Caki2 (cell line): ENCODE measurements at places on chromosomes 3 and 15.

GRCh38 chr15:73585871-73586654 is 47.1 kb downstream of the NPTN start:
- DNase-seq = no peak

DNA sequence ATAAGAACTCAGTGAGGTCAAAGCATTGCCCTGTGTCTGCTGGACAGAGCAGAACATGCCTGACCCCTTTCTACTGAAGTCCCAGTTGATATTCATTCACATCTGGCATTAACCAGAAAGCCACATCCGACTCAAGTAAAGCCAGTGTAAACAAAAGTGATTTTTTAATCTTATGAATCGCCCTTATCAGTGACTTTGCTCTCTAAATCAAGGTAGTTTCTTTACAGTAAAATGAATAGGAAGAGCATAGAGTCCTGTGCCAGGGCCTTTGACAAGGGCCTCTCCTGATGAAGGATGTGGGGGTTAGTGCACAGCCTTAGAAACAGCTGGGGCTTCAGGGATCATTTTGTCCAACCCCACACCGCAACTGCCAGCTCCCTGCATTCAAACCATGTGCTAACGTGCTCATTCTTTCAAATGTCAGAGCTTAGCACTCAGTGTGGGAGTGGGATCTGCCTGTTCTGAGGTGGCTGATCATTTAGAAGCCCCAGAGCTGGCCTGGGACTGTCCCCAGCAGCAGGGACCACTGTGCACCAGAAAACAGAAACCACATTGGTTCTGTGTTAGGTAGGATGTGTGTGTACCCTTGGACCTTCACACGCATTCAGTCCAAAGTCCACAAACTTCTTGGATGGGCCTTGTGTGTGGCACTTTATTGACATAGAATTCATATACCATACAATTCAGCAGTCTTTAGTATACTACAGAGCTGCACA is 55.3 kb downstream of the CCR4 start:
- no peak for DNase-seq

DNA sequence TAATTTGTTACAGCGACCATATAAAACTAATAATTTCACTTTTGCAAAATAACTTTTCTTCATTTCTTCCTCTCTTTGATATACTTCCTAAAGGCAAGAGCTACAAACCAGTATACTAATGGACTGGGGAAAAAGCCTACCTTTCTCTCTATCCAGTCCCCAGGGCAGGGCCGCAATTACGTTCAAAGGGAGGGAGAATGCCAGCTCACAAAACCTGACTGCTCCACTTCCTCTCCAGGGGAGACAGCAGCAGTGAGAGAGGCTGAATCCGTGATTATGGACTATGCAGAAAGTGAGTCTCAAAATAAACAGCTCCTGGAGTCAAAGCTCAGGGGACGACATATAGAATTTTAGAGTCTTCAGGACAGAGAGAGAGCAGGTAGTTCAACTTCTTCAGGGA is 126.9 kb upstream of the HES1 start:
- DNase-seq = no peak

GRCh38 chr3:149647285-149647684 is 10.5 kb downstream of the WWTR1 start:
- no peak for DNase-seq

DNA sequence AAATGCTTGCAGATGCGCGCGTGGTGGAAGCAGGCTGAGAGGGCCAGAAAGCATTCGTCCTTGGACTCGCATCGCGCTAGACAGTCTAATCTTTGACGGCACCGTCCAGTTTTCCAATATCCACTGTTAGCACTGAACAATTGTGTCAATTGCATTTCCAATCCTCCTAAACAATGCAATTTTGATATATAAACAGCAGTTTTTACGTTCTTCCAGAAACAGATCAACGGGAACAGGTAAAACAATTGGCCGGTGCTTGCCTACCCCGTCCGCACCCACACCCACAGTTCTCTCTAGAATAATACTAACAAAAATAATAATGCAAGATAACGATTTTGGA is 17.2 kb downstream of the CPN2 start:
- no peak for DNase-seq

DNA sequence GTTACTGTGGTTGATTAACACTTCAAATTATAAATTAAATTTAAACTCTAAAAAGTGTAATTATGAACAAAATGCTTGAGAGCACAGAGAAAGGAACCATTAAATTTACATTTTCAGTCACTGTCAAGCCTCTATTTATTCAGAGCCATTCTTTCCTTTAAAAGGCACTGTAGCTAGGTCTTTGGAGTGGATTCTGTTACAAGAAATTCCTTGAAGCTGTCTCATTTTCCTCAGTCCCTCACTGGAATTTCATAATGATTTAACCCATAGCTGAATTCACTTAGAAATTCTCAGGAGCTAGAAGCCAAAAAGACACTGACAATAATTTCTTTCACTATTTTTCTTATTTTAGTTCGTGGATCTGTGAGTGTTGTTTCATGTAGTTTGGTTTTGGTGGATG is 81.2 kb upstream of the TCF12 start:
- no peak for DNase-seq
